Hepatic stellate cell (primary cell): ENCODE measurements at places on chromosomes 4 and X.
A peak's percentile ranks its signal among the peaks of the same experiment; 100 is the strongest.

DNA sequence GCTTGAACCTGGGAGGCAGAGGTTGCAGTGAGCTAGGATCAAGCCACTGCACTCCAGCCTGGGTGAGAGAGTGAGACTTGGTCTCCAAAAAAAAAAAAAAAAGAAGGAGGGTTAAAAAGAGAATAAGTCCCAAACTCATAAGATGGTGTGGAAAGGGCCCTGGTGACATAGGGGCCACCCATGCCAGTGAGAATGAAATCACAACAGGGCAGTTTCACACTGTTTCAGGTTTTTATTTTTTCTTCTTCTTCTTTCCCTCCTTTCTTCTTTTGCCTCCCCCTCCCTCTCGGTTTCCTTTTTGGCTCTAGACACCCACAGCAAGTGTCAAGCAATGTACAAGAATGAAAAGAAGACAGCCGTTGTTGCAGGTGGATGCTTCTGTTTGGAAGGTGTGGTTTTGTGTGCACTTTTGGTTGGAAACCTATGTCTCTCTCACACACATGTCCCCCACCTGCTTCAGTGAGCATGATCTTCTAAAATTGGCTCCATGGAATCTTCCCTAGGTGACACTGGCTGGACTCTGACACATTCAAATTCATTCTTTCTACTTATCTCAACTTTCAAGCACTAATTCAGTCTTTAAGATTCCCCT is 14.4 kb upstream of the TLR8 start:
- DNase-seq, result no peak

GRCh38 chr4:163048447-163048846 is 118.2 kb downstream of the NAF1 start:
- DNase-seq, result peak; percentile 18

DNA sequence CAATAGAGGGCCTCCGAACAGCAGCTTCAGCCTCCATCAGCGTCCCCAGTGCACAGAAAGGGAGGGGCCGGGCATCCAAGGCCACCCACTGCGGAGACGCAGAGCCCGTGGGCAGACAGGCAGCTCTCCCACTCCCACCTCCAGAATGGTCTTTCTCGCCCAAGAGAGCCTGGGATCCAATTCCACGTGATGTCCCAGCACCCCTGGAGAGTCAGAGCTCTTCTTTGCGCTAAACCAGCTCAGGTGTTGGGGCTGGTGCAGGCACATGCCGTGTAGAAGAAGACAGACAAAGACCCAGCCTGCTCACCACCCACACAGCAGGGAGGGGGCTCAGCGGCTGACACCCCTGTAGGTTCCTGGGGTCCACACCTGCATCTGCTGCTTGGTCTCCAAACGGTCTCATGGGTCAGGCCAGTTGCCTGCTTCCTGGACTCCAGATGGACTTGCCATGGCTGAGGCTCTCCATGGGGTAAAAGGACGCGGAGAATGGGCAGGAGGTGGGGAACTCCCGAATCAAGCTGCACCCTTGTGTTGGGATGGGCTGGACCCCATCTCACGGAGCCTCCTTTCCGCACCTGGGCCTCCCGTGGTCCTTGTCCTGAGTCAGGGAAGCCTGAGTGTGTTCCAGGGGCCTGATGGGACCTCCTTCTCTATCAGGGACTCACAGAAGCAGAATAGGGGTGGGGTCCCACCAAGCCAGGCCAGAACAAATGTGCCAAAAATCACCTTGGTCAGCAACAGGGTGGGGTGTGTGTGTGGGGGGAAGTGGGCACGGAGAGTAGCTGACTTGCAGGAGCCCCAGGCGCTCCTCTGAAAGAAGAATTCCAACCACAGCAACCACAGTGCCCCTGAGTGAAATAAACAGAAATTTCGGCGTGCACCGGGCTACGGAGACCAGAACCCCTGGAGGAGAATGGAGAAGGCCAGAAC is 11.6 kb upstream of the ASMTL start:
- no peak for DNase-seq

DNA sequence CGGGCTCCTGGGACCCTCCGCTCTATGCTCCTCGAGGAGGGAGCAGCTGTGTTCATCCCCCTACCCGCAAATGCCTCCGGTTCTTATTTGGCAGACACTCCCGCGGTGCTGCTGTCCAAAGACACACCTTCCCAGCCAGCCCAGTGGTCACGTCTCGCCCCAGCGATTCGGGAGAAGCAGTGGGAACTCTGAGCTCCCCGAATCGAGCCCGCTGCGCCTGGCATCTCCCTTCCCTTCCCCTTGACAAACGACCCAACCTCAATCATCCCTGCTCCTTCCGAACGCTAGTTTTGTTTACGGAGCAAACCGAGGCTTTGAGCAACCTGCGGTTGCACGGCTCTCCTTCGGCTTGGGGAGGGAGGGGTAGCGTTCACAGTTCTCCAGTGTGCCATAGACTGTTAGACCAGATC is 317 bp upstream of the FRMPD4 start:
- peak; percentile 17 for DNase-seq

DNA sequence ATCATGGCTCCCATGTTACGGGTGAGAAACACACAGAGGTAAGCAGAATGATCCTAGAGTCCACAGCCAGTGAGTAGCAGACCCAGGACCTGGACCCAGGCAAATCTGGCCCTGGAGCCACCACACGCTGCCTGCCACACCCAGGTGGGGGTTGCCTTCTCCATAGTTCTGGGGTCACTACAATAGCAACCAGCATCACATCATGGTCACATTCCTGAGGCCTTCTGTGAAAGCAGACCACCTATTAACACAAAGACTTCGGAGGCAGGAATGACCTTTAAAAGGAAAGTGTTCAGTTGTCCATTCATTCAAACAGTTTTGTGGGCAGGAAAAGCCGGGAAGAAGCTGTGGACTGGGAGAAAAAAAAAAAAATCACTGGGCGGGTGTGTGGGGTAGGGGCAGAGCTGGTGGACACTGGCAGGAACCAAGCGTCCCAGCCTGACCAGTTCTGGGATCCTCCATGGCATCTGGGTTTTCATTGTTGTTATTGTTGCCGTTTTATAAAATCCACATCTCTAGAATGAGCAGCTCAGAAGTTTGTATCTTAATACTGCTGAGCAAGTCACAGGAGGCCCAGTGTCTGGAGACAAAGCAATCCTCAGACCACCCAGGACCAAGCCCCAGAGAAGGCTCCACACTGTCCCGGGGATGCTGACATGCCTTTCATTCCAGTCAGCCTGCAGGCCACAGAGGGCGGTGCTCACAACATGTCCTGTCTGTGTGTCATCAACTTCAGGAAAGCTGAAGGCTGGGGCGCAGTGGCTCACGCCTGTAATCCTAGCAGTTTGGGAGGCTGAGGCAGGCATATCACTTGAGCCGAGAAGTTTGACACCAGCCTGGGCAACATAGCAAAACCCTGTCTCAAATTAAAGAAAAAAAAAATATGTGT is 67.0 kb downstream of the SEL1L3 start:
- DNase-seq, result peak; percentile 87

GRCh38 chr4:89906777-89907521 is 12.3 kb downstream of the MMRN1 start:
- DNase-seq, result no peak

- DNase-seq, result no peak
Observed at GRCh38 chr4:172547724-172548123, 620.9 kb upstream of the GALNT7 start.
